Urinary bladder (tissue), 4 donors: ENCODE measurements at places on chromosomes 6 and 20. TPM values are rescaled to one million over a fixed set of nuclear protein-coding genes. Genes with fewer than 3 reads are reported as not detected.

GRM4 gene
- total RNA-seq = 0.11 TPM

SLC32A1 gene
- not detected for total RNA-seq

KHDRBS2 gene
- total RNA-seq = 5.2 TPM

SOBP gene
- total RNA-seq = 27.7 TPM

ADAT2 gene
- 6.9 TPM for total RNA-seq

ADTRP gene
- total RNA-seq = 7.4 TPM

NRN1 gene
- 4.5 TPM for total RNA-seq

BTN1A1 gene
- total RNA-seq = 0.16 TPM

MUC22 gene
- not detected for total RNA-seq

EGFL8 gene
- total RNA-seq = 17.6 TPM

MCHR2 gene
- 0.48 TPM for total RNA-seq

ADGRF5 gene
- total RNA-seq = 41.3 TPM

AIF1 gene
- total RNA-seq = 42.6 TPM

MUCL3 gene
- not detected for total RNA-seq

RBPJL gene
- not detected for total RNA-seq

WFDC12 gene
- not detected for total RNA-seq

HSPA1A gene
- 152 TPM for total RNA-seq

MDFI gene
- 32.6 TPM for total RNA-seq

CFAP61 gene
- total RNA-seq = 0.32 TPM

TRAPPC3L gene
- 0.42 TPM for total RNA-seq

CST1 gene
- not detected for total RNA-seq

FOXS1 gene
- total RNA-seq = 4.7 TPM

PLA2G7 gene
- 2.7 TPM for total RNA-seq
